ENCODE measurements at places on chromosomes 16 and 17.

DNA sequence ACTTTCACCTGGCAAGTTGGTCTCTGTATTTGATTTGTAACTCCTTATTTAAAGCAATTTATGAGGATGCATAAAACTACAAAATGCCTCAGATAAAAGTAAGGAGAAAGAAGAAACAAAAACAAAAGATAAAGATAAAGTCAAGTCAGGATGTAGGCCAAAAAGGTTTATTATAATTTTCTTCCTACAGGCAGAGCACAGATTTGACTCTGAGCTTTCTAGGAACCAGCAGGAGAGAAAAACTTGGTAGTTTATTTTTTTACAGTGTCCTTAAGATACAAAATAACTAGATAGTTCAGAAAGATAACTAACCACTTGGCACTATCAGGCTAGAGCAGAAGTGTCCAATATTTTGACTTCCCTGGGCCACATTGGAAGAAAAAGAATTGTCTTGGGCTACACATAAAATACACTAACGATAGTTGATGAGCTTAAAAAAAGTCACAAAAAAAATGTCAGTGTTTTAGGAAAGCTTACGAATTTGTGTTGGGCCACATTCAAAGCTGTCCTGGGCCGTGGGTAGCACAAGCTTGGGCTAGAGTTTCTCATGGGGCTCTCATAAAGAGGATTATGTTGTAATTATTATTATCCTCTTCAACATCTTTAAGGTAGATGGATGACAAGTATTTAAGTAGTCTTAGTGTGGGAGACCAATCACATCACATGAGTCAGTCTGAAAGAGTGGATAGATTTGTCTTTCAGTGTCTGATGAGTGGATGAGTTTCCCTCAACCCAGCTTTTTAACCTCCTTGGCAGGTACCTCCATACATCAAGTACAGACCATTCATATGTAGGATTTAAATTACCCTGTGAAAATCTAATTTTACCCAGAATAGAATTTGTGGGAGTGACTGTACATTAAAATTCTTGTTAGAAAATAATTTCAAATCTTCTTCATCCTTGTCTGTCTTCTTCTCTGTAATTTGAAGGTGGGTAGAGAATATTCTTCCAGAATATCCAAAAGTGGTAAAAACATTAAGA, 17.0 kb downstream of the PAFAH1B1 start:
- no peaks in the 10 kb centered on the region for H3K27me3 ChIP-seq
- H3K4me3 ChIP-seq = no peak overlapping the region
- no peak overlapping the region for H3K27ac ChIP-seq
- H3K4me1 ChIP-seq = no peaks in the 10 kb centered on the region

GRCh38 chr16:61050547-61050946, 985.7 kb downstream of the CDH8 start:
- no peaks in the 10 kb centered on the region for H3K4me1 ChIP-seq
- no peak overlapping the region for H3K4me3 ChIP-seq
- no peak overlapping the region for H3K27ac ChIP-seq
- no peaks in the 10 kb centered on the region for H3K27me3 ChIP-seq
- peak; percentile 32 for DNase-seq
- H3K36me3 ChIP-seq = no peaks in the 10 kb centered on the region

- H3K36me3 ChIP-seq = peaks cover 63% of the 10 kb centered on the region
- no peak for DNase-seq
- no peaks in the 10 kb centered on the region for H3K27me3 ChIP-seq
- no peak overlapping the region for H3K4me3 ChIP-seq
- H3K4me1 ChIP-seq = peaks cover 25% of the 10 kb centered on the region
- H3K27ac ChIP-seq = peak overlapping the region; percentile 72
Measured at GRCh38 chr17:5365831-5366230, 53.6 kb downstream of the NUP88 start.

DNA sequence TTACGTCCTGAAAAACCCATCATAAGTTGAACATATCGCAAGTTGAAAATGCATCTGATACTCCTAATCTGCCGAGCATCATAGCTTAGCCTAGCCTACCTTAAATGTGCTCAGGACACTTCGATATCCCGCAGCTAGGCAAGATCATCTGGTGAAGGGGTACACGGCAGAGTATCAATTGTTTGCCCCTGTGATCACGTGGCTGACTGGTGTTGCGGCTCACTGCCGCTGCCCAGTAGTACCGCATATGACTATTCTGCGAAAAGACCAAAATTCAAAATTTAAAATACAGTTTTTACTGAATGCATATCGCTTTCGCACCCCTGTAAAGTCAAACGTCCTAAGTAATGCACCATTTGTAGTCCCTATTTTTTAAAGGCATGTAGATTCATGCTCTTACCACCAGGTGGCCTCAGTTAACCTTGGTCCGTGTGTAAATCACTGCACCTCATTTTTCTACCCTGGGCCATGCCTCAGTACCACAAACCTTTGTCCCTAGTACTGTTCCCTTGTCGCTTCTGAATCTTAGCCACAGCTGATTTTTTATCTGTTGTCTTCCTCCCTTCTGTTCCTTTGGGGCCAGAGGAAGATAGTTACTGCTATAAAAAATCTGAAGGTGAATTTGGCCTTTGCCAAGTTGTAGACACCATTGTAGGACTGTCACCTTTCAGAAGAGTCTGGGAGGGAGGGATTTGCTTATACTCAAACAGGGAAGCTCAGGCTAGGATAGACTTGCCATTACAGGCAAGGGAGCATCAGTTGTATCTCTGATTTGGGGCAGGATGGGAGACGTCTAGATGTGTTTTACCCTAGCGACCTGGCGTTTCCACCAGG, 34.4 kb downstream of the WWP2 start:
- no peak overlapping the region for H3K4me3 ChIP-seq
- no peaks in the 10 kb centered on the region for H3K4me1 ChIP-seq
- no peak for DNase-seq

DNA sequence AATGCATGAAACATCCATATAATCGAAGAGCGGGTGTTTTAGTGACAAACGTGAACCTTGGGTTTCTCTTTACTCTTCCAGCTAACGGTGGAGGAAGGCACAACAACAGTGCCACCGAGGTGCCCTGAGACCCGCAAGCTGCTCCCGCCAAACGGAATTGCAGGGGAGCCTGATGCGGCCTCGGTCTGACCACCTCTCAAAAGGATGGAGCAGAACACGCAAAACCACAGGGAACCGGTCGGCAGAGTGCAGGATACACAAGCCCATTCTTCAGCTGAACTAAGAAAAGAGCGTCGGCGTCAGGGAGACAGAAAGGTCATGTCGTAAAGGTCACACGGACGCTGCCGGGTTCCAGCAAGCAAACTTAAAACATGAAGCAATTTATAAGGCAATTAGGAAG, 109.5 kb upstream of the ZNF750 start:
- no peak overlapping the region for H3K4me3 ChIP-seq
- H3K27me3 ChIP-seq = no peaks in the 10 kb centered on the region
- peaks cover 9% of the 10 kb centered on the region for H3K36me3 ChIP-seq
- DNase-seq = peak; percentile 37

GRCh38 chr16:23865853-23866252, 30.1 kb downstream of the PRKCB start:
- DNase-seq = no peak
- H3K27ac ChIP-seq = no peak overlapping the region
- H3K27me3 ChIP-seq = peaks cover 13% of the 10 kb centered on the region
- no peaks in the 10 kb centered on the region for H3K36me3 ChIP-seq

DNA sequence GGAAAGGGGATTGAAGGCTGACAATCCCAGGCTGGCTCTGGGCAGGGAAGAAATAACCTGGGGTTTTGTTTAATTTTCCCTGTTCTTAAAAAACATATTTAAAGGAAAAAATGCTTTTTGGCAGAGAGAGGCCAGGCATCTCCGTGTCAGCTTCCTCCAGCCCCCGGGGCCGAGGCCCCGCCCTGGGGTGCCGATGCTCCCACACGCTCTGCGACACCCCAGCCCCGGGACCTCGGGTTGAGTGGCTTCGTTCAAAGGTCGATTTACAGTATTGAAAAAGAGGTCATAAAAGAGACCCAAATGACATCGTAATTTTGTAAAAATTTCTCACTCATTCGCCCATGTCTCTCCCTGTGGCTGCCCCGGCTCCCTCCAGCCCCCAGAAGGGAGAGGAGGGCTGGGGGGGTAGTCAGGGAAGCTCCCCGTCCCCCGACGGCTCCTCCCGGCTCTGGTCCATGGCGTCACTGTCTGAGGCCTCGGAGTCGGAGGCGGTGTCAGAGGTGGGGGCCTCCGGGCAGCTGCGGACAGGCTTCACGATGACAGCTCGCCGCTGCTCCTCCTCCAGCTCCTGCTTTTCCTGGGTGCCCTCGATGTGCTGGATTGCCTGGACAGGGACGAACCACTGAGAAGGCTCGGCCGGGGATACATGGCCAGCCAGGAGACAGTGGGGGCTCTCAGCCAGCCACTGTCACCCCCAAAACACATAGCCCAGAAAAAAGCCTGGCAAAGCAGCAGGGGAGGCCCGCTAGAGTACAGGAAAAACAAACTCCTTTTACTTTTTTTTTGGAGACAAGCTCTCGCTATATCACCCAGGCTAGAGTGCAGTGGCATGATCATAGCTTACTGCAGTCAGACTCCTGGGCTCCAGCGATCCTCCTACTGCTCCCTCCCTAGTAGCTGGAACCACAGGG, 14.9 kb downstream of the TFAP4 start:
- H3K36me3 ChIP-seq = peaks cover 35% of the 10 kb centered on the region
- no peak overlapping the region for H3K27ac ChIP-seq
- H3K27me3 ChIP-seq = no peaks in the 10 kb centered on the region
- H3K4me1 ChIP-seq = no peaks in the 10 kb centered on the region

GRCh38 chr16:3158026-3158509, 23.2 kb downstream of the ZNF213 start:
- peak overlapping the region; percentile 95 for H3K4me3 ChIP-seq
- H3K36me3 ChIP-seq = no peaks in the 10 kb centered on the region
- DNase-seq = no peak
- no peaks in the 10 kb centered on the region for H3K4me1 ChIP-seq
- H3K27ac ChIP-seq = peak overlapping the region; percentile 71

GRCh38 chr16:79381603-79382042, 218.9 kb downstream of the MAF start:
- H3K27me3 ChIP-seq = no peaks in the 10 kb centered on the region
- no peak for DNase-seq
- H3K4me3 ChIP-seq = no peak overlapping the region

DNA sequence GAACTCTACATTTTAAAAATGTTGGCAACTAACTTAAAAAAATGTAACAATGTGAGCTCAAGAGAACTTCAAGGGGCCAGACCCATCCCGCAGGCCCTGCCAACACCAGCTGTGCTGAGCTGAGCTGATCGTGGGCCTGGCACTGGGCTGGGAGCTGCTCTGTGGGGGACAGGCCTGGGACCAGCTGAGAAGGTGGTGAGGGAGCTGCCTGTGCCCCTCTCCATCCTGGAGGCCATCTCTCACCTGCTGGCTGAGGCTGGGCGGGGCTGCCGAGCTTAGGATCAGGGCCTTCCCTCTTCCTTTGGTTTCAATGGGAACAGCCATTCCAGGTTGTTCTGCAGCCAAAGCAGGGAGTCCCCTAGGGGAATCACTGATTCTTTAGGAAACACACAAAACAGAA, 58.2 kb downstream of the IL21R start:
- H3K4me3 ChIP-seq = no peak overlapping the region
- DNase-seq = no peak
- H3K27me3 ChIP-seq = no peaks in the 10 kb centered on the region

DNA sequence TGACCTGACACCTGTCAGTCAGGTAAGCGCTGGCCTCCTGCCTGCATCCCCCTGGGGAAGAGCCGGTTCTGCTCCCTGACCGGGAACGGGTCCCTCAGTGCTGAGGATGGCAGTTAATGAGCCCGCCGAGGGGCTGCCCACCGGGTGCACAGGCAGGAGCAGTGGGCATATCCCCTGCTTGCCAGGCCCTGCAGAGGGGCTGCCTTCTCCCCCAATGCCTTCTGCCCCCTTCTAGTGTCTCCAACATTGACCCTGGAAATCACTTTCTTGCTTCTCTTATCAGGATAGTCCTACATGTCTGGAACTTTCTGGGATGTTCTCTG, 388.5 kb downstream of the SEC14L1 start:
- H3K4me1 ChIP-seq = no peaks in the 10 kb centered on the region
- H3K36me3 ChIP-seq = no peaks in the 10 kb centered on the region
- H3K27ac ChIP-seq = no peak overlapping the region
- peaks cover 17% of the 10 kb centered on the region for H3K27me3 ChIP-seq
- no peak overlapping the region for H3K4me3 ChIP-seq

DNA sequence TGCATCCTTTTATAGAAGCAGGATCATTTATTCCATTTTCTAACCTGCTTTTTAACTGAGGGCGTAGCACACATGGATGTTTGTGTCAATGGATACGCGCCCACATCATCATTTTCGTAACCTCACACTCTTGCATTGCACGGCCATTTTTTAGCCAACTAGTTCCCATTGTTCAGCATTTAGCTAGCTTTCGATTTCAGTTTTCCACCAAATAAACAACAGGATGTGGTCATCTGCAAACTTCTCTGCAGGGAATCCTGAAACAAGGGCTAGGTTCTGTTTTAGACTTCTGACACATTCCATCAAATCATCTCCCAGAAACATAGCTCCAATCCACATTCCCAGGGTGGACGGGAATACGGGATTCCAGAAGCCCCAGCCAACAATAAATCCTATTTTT, 6.4 kb downstream of the CYB561 start:
- peaks cover 26% of the 10 kb centered on the region for H3K36me3 ChIP-seq
- DNase-seq = no peak
- no peak overlapping the region for H3K4me3 ChIP-seq
- H3K4me1 ChIP-seq = peaks cover 15% of the 10 kb centered on the region
- no peaks in the 10 kb centered on the region for H3K27me3 ChIP-seq

GRCh38 chr16:55703003-55704001, 47.5 kb downstream of the SLC6A2 start:
- H3K36me3 ChIP-seq = no peaks in the 10 kb centered on the region
- H3K27ac ChIP-seq = no peak overlapping the region
- H3K4me1 ChIP-seq = no peaks in the 10 kb centered on the region

DNA sequence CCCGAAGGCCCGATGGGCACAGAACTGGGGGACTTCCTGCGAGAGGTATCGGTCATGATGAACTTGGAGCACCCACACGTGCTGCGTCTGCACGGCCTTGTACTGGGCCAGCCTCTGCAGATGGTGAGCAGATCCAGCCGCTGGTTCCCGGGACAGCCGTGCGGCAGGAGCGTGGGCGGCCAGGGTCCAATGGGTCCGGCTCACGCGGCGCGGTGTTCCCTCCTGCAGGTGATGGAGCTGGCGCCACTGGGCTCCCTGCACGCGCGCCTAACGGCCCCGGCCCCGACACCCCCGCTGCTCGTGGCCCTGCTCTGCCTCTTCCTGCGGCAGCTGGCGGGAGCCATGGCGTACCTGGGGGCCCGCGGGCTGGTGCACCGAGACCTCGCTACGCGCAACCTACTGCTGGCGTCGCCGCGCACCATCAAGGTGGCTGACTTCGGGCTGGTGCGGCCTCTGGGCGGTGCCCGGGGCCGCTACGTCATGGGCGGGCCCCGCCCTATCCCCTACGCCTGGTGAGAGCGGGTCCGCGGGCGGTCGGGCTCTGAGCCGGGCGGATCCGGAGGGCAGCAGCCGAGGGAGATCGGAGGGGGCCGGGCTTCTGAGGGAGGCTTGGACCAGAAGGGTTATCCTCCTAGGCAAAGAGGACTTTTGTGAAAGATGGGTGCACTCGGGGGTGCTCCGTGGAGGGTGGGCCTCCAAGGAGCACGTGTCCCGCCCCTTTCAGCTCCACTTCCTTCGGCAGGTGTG, 3.0 kb downstream of the TNK1 start:
- H3K4me1 ChIP-seq = peaks cover 2% of the 10 kb centered on the region
- H3K27me3 ChIP-seq = no peaks in the 10 kb centered on the region
- no peak for DNase-seq
- no peak overlapping the region for H3K4me3 ChIP-seq

- DNase-seq = no peak
- no peaks in the 10 kb centered on the region for H3K27me3 ChIP-seq
- H3K4me3 ChIP-seq = no peak overlapping the region
Measured at GRCh38 chr17:45306623-45307022, 10.2 kb downstream of the MAP3K14 start.
